ENCODE measurements at places on chromosomes 7 and 10. TPM values are rescaled to one million over a fixed set of nuclear protein-coding genes. Genes with fewer than 3 reads are reported as not detected.

DNA sequence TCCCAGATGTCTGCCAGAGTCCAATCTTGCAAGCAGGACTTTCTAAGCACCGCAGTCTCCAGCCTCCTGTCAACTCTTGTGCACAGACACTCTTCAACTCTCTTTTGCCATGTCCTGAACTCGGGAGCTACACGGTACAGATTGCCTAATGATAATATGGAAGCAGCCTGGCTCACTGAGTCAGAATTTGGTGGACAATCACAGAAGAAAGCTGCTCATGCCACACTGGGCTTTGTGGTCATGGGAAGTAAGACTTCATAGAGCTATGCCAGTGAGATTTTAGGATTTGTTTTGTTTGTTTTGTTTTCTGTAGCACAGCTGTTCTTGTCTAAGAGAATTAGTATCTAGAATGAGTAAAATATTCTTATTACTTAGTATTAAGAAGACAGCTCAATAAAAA lies 144.1 kb upstream of the PRSS58 start:
- DNase-seq: no peak

- DNase-seq: no peak
Measured at GRCh38 chr7:150329331-150330120, 6.2 kb upstream of the ACTR3C start.

- no peak for DNase-seq
Measured at GRCh38 chr10:5482016-5482415, 17.4 kb downstream of the CALML5 start.

GRCh38 chr7:6172224-6172909 lies 100.1 kb downstream of the CYTH3 start:
- DNase-seq: peak; percentile 59

GRCh38 chr10:120105001-120105400 lies 212.5 kb downstream of the SEC23IP start:
- no peak for DNase-seq

- no peak for DNase-seq
Measured at GRCh38 chr7:81408728-81409127, 361.1 kb downstream of the HGF start.

DNA sequence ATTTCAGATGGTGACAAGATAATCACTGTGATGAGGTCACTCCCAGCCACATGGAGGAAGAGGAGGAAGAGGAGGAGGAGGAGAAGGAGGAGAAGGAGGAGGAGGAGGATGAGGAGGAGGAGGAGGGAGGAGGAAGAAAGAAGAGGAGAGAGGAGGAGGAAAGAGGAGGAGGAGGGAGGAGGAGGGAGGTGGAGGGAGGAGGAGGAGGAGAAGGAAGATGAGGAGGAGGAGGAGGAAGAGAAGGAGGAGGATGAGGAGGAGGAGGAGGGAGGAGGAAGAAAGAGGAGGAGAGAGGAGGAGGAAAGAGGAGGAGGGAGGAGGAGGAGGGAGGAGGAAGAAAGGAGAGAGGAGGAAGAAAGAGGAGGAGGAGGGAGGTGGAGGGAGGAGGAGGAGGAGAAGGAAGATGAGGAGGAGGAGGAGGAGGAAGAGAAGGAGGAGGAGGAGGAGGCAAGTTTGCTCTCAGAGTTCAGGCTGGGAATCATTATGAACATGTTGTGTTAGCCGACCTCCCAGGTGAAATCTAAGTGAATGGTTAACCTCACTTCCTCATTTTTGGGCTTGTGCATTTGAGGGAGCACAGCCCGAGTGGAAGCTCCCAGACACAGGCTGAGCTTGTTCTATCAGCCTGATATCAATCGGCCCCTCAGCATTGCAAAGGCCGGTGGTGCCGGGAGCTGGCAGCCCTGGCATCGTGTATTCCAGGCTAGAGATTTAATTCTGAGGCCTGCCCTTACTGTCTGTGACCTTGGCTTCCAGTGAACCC lies 236.2 kb upstream of the PITRM1 start:
- DNase-seq: no peak

Gene NOLC1
- total RNA-seq: 22.3 TPM

Gene DGKI
- 1.2 TPM for total RNA-seq

Gene VTI1A
- total RNA-seq: 23.4 TPM
